ENCODE measurements at places on chromosomes 6 and 20.

DNA sequence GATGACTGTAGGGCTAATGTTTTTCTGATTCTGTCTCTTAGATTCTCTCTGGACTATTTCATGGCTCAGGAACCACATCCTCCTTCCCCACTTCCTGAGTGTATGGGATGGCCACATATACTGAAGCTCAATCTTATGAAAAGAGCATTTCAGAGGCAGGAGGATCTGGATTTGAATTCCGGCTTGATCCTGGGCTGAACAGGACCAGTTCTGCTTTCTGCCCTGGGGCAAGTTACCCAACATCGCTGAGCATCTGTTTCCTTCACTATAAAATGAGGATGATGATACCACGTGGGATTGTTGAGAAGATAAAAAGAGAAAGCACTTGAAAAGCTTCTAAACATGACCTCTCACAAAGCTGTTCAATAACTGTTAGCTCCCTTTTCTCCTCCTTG, 168.4 kb upstream of the TNFAIP3 start:
- no peak for DNase-seq

- no peak for DNase-seq
These were observed 705.2 kb upstream of the NRSN1 start for GRCh38 chr6:23420659-23421350.

- DNase-seq: no peak
These were observed 4.4 kb upstream of the HELZ2 start for GRCh38 chr20:63578224-63579016.

DNA sequence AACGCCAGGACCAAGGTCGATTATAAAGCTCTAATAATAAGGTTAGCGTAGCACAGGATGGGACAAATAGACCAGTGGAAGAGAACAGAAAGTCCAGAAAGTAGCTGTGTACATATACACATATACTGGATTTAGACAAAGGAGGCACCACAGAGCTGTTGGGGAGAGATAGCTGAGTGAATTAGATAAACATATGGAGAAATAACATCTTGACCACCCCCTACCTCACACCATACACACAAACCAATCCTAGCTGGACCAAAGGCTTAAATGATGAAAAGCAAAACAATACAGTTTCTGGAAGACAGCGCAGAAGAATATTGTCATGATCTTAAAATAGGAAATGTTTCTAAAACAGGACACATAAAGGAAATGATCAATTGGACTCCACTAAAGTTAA, 112.9 kb downstream of the PXDC1 start:
- DNase-seq: no peak

GRCh38 chr6:22366214-22366613, 69.4 kb upstream of the PRL start:
- DNase-seq: no peak

- DNase-seq: no peak
These were observed 125.0 kb downstream of the FYN start for GRCh38 chr6:111748231-111748647.

- DNase-seq: no peak
These were observed 107.6 kb upstream of the SGK1 start for GRCh38 chr6:134425513-134425912.

DNA sequence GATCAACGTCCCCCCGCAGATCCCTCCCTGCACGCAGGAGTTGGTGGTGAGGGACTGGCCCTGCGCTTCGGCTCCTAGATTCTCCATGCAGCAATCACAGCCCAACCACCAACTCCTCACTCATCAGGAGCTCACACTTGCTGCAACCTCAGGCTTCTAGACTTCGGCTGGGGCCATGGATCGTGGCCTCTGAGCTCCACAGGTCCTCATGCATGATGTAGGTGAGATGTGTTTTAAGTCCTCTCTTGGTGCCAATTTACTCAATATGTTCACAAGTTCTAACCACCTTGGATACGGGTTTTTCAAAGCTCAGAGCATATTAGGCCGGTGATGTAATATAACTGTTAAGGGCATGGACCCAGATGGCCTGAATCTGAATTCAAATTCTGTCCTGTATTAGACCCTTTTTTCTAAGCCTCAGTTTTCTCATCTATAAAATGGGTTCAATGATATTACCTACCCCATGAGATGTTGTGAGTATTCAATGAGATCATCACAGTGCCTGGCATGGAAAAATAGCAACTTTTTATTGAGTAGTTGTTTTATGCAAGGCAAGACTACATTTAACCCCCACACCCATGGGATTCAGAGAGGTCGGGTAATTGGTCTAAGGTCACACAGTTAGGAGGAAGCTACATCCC, 31.0 kb downstream of the SUN5 start:
- DNase-seq: no peak

GRCh38 chr6:14876778-14877613, 368.9 kb upstream of the JARID2 start:
- DNase-seq: no peak

DNA sequence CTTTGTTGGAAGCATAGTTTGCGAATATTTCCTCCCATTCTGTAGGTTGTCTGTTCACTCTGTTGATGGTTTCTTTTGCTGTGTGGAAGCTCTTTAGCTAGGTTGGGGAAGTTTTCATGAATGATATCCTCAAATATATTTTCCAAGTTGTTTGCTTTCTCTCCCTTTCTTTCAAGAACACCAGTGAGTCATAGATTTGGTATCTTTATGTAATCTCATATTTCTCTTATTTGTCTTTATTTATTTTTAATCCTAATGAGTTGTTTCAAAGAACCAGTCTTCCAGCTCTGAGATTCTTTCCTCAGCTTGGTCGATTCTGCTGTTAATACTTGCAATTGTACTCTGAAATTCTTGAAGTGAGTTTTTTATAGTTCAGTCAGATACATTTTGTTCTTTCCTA, 628.0 kb upstream of the ID4 start:
- no peak for DNase-seq

- DNase-seq: no peak
These were observed 64.1 kb upstream of the NT5E start for GRCh38 chr6:85385636-85386315.
